Colonic mucosa (tissue), 4 donors: ENCODE measurements at places on chromosomes 7 and 10. TPM values are rescaled to one million over a fixed set of nuclear protein-coding genes. Genes with fewer than 3 reads are reported as not detected.

DNA sequence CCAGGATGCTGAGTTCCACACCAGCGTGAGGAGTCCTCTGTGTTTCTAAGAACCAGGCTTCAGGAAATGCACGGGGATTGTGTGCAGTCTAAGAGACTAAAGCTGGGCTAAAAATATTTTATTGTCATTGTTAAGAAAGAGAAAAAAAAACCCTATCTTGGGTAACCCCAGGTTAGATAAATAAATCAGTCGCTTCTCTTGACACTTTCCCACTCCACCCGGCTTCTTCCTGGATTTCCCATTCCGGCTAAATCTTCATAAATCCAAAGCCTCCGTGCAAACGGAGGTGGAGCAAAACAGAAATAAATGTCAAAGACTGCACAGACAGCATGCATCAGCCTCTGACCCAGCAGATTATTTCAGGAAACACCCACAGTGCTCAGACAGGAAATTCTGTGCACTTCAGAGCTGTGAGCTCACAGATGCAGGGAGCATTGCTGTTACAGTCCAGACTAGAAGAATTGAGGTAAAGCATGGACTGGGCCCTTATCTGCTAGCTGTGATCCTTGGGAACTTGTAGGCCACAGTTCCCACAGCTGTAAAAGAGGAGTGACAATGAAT lies 44.8 kb upstream of the GRID1 start:
- peaks cover 11% of the 10 kb centered on the region for H3K4me1 ChIP-seq
- H3K27ac ChIP-seq: peak overlapping the region; percentile 46
- no peaks in the 10 kb centered on the region for H3K27me3 ChIP-seq

The MKX gene
- total RNA-seq: 2.3 TPM

DNA sequence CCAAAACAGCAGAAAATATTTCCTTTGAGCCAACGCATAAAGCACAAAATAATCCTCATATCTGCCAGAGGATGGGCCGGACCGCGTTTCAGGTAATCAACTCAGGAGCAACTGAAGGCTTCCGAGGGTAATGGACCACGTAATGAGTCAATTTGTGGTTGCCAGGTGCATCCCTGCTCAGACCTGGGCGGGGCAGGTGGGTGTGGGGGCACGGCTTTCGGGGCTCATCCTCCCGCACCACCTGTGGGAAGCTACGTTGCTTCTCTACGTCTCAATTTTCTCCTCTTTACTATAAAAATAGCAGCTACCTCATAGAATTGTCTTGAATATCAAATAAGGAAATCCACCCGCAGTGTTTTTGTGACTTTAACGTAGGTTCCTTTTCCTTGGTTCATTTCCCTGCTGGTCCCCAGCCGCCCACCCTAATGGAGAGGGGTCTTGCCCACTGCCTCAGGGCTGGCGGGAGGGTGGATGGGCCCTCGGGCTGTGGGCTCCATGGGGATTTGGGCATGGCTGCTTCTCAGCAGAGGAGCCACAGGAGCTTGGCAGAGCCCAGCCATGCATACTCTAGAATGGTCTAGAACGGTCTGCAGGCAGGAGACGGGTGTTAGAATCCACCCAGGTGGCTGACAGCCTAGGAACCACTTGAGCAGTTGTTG lies 324.7 kb downstream of the ADARB2 start:
- DNase-seq: no peak
- H3K36me3 ChIP-seq: no peaks in the 10 kb centered on the region
- no peak overlapping the region for H3K4me3 ChIP-seq
- H3K27ac ChIP-seq: no peak overlapping the region
- no peaks in the 10 kb centered on the region for H3K27me3 ChIP-seq

The SYT15B gene
- 0.45 TPM for total RNA-seq

- H3K36me3 ChIP-seq: no peaks in the 10 kb centered on the region
- no peak for DNase-seq
- no peak overlapping the region for H3K4me3 ChIP-seq
- H3K4me1 ChIP-seq: no peaks in the 10 kb centered on the region
- no peaks in the 10 kb centered on the region for H3K27me3 ChIP-seq
Measured at GRCh38 chr7:133771788-133772419, 355.2 kb upstream of the LRGUK start.

The GPR158 gene
- total RNA-seq: 0.16 TPM

- no peak overlapping the region for H3K4me3 ChIP-seq
- H3K36me3 ChIP-seq: no peaks in the 10 kb centered on the region
- H3K27ac ChIP-seq: no peak overlapping the region
- H3K27me3 ChIP-seq: no peaks in the 10 kb centered on the region
- DNase-seq: no peak
Measured at GRCh38 chr10:79468015-79468560, 22.7 kb upstream of the ZCCHC24 start.

- no peaks in the 10 kb centered on the region for H3K36me3 ChIP-seq
- no peak for DNase-seq
- no peak overlapping the region for H3K27ac ChIP-seq
- no peaks in the 10 kb centered on the region for H3K4me1 ChIP-seq
- H3K27me3 ChIP-seq: no peaks in the 10 kb centered on the region
Measured at GRCh38 chr7:67463316-67463715, 466.7 kb downstream of the TYW1 start.

The NFE2L3 gene
- 12.0 TPM for total RNA-seq
